T-helper 22 cell (primary cell): ENCODE measurements at places on chromosomes 11 and 22.

DNA sequence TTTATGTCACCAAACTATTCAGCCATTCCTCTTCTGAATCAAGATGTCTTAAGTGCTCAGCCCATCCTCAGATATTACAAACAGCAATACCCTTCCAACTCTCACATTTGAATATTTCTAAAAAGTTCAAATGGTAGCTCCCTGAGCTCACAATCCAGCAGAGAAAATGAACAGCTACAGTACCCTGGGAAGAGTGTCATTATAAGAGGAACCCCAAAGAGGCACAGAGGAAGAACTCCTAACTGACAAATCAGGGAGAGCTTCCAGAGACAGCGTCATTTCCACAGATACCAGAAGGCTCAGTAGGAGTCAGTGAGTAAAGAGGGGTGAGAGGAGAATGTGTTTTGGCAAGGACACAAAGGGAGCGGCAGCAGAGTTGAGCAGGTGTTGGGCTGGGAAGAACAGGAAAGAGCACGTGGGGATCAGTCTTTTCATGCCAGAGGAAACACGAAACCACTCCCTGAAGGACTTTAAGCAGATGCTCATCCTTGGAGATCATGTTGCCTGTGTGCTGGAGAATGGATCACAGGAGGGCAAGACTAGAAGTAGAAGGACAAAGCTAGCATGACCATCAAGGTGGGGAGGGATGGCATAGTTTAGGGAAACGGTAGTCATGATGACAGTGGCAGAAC lies 4.3 kb downstream of the CLTCL1 start:
- DNase-seq, result no peak

DNA sequence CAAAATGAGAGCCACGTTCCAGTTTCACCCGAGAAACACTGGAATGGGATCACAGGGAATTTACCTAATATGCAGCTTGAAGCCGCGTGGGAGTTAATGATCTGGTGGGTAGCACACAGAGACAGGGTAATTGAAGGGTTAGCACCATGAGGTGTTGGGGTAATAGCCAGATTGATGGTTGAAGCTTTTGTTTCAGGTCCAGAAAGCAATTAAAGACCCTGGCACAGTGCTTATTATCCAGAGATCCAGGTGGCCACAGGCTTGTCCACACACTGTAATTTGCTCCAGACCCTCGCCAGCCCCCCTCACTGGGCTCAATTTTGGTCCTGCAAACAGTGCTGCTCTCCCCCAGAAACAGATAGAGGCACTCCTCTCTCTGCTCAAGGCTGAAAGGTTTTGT lies 282.5 kb upstream of the ISX start:
- no peak for DNase-seq

DNA sequence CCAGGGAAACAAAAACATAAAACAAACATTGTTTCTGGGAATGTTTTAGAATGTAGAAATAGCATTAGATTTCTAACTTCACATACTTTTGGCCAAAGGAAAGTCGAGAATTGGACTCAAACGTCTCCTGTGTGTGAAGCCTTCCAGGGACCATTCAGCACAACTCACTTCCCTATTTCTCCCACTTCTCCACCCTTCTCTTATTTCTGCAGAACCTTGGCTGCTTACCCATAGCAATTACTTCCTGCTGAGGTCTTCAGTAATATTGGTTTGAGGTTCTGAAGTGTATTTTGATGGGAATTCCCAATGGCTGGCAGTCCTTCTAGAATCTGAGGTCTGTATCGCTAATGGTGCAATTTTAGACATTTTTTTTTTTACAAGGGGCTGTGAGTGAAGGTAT lies 158.3 kb upstream of the SNX19 start:
- no peak for DNase-seq

GRCh38 chr11:64637334-64638017 lies 46.5 kb downstream of the SLC22A12 start:
- no peak for DNase-seq

GRCh38 chr11:62012451-62012831 lies 45.0 kb upstream of the FTH1 start:
- DNase-seq, result no peak

DNA sequence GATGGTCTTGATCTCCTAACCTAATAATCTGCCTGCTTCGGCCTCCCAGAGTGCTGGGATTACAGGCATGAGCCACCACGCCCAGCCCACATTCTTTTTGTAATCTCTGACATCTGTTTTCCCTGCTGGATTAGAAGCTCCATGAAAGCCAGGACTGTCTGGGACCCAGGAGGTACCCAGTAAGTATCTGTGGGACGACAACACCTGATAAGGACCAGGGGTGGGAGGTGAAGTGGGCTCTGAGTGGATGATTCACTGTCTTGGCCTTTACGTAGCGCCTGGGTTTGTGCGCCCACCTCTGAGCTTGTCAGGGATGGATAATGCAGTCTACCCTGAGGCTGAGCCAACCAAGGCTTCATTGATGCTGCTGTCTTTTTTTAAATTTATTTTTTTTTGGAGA lies 118.8 kb downstream of the ABTB2 start:
- DNase-seq, result no peak

DNA sequence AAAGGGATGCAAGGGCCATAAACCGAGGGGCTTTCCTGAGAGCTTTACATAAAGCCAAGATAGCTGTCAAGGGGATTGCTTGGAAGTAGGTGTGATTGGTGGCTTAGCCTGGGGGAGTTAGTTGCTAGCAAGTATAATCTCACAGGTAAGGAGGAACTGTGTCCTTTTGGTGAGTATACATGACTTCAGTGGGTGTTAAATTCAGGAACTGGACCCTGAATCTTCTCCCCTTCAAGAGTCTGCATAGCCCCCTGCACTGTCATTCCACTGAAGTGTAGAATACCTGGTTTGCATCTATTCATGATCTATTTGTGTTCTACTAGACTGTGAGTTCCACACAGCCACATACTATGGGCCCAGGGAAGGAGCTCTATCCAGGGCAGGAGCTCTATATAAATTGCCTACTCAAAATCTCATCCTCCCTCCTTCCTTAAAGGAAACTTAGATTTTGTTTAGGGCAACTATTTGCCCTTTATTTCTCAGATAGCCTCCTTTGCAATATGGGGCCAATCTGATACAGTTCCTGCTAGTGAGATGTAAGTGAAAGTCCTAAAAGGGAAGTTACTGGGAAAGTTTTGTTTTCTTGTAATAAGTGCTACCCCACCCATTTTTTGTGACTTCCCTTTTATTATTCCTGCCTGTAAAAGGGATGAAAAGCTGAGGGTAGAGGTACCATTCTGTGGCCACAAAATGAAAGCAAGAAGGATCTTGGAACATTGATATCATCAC lies 120.5 kb downstream of the PGR start:
- no peak for DNase-seq

DNA sequence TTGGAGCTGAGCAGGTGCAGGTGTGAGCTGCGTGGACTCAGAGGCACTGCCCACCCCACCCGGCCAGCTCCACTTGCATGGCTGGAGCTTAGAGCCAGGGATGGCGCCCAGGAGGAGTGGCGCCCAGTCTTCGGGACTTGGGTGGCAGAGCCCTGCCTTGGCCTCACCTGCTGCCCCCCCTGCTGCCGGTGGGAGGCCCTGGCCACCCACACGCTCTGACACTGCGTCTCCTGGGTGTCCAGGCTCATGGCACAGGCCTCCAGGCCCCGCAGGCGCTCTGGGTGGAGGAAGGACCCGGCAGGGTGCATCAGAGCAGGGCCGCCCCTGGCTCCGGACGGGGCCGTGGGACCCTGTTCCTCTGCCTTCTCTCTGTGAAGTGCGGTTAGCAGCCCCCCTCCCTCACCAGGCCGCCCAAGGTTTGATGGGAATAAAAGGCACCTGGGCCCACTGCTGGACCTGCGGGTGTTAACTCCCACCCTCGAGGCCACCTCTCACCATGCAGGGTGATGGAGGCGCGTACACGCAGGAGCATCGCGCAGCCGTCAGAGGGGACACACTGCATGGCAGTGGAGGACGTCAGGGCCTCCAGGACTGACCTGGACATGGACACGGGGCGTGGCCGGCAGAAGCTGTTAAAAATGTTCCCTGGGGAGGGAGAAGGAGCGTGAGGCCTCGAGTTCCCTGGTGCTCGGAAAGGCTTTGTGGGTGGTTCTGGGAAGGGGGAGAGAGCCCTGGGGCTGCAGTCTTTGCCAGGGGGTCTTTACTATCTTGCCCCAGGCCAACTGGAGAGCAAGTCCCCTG lies 11.8 kb downstream of the IL17REL start:
- DNase-seq, result no peak

- DNase-seq, result no peak
Observed at GRCh38 chr11:47272706-47273105, 2.8 kb downstream of the MADD start.
